ENCODE measurements at places on chromosomes 3 and 15.

DNA sequence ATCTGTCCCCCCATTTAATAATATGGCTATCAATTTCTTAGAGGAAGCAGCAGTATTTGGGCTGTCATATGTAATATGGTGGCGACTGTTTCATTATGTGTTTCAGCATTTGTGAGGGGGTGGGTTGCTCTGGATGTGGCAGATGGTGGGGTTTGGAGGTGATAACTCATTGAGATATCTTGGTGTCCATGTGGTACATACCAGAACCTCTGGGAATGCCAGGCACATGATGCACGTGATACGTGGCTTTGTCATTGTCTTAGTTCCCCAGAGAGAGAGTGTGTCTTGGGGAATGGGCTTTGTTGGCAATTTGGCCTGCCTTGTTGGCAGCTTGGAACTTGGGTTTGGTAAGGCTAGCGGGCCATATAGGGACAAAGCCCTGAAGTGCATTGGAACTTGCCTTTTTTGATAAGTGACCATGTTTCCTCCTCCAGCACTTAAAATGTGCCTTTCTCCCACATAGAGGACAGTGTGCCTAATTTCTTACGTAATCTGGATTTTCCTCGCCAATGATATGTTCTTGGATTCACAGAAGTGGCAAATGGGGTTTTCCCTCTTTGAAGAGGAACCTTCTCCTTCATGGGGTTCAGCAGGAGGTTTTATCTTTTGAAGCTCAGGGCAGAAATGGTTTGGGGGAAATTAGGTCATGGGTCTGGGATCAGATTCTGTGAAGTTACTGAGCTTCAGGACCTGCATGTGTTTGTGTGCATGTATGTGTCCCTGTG is 79.5 kb downstream of the DNASE1L3 start:
- DNase-seq = no peak

DNA sequence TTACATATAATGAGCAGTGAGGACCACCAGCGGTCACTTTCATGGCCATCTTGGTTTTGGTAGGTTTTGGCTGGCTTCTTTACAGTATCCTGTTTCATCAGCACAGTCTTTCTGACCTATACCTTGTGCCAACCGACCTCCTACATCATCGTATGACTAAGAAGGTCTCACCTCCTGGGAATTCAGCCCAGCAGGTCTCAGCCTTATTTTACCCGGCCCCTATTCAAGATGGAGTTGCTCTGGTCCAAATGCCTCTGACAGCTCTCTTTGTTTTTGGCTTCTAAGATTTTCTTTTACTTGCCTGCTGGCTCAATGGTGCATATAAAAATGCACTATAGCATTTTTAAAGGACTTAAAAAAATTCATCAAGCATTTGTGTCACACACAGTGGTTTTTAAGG is 3.2 kb upstream of the MME start:
- no peak for DNase-seq

GRCh38 chr15:57509126-57509525 is 82.6 kb upstream of the MYZAP start:
- no peak for DNase-seq

GRCh38 chr3:12193485-12194165 is 34.9 kb upstream of the TIMP4 start:
- DNase-seq = no peak

- DNase-seq = no peak
These were observed 279.8 kb downstream of the ROBO2 start for GRCh38 chr3:77319711-77320110.

DNA sequence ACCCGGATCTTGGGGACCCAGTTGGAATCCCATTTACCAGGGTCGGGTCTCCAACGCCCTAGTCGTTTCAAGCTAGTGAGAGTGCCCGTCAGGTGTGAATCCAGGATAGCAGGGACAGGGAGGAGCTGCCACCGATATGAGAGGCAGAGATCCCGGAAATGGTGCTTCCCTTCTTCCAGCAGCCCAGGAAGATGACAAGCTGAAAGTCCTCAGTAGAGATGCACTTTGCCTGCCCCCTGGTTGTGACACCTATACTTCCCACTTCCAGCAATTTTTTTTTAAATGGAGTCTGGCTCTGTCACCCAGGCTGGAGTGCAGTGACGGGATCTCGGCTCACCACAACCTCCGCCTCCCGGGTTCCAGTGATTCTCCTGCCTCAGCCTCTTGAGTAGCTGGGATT is 503.0 kb downstream of the NTRK3 start:
- no peak for DNase-seq

DNA sequence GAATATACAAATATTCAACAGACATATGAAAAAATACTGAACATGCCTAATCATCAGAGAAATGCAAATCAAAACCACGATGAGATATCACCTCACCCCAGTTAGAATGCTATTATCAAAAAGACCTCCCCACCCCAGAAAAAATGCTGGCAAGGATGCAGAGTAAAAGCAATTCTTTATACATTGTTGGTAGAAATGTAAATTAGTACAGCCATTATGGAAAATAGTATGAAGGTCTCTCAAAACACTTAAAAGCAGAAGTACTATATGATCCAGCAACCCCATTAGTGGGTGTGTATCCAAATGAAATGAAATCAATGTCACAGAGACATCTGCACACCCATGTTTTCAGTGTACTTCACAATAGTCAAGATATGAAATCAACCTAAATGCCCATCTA is 308.7 kb downstream of the CHST2 start:
- DNase-seq = no peak

DNA sequence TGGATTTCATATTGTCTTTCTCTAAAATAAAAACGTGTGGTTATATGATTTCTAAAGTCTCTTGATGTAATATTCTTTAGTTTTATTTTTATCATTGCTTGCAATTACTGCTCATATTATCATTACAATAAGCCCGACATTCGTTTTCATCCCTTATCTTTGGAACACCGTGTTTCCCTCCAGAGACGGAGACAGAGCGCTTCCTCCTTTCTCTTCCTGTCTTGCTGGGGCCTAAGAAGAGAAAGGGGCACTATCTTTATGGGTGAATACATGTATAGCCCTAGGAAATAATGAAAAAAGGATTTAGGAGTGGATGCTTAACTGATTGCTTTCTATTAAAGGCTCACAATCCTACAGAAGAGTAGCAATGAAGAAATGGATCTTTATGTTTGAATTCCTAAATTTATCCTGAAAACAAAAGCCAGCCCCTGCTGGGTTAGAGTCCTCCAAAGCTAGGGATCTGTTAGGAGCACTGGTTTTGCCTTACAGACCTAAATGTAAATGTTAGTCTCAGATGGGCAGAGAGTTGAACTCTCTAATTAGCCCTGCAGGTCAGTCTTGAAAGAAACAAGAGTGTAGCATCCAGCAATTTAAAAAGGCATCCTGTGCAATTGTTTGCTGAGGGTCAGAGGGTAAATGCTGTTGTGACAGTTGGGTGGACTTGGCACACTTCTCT is 145.1 kb downstream of the TP63 start:
- no peak for DNase-seq

DNA sequence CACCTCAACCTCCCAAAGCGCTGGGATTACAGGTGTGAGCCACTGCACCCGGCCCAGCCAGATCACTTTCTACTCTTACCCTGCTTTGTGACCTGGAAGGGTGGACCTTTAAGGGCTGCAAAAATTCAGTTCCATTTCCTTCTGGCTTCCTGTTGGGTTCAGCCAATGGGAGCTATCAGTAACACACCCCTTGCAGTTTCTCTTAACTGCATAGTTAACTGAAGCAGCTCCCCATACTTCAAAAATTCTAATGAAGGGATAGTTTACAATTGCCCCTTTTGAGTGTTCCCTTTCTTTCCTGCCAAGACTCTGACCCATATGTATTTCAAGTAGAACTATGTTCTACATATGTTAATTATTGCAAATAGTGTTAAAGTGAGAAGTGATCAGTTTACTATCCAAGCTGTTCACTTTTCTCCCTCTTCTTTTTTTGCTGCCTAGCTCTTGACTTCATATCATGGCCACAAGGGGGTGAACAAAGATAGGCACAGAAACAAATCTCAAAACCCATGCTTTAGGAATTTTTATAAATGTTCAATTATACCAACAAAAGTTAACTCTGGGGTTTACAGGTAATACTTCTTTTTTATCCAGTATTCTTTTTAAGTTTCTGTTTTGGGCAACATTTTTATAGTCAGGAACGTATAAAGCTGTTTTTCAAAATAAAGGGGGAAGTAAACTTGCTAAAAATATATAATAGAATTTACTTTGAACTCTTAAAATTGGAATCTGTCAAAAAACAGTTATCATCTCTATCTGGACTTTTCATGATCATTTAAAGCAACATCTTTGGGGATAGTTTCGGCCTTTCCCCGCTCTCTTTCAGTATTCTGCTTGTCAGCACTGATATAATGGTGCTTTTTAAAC is 8.1 kb downstream of the PGBD4 start:
- no peak for DNase-seq

GRCh38 chr3:115099986-115100571 is 47.0 kb downstream of the ZBTB20 start:
- no peak for DNase-seq

DNA sequence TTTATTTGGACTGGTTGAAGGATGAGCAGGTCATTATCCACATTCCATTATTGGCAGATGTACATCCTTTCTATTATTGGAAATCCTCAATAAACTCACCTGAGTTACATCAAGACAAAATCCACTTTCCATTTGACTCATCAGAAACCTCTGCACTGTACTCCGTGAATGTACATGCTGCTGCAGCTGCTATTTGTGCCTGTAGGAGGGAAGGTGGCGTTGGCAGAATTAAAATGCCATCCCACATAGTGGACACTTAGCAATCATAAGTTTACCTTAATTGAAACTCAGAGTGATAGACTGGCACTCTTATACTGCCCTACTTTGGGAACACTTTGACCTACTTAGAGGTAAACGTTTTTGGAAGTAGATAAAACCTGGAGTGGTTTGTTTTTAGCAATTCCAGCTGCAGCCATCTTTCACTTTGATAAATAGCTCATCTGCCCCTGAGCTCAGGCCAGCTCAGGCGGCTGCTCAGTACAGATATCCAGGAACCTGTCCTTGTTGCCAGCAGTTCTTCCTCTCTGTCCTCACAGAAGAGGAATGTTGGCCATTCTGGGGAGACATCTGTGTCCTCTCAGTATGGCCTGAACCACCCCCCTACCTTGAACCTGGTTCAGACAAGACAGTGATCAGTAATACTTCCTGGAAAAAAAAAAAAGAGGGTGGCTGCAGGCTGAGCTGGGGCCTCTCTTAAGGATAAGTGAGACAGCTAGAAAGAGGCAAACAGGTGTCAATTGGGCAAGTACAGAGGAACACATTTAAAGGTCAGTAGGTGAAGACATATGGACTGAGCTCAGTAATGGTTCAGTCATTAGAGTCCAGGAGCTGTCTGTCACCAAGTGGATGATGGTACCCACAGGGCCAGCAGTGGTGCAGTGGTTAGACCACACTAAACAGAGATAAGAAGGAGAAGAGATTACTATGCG is 153.4 kb upstream of the UMPS start:
- no peak for DNase-seq

- no peak for DNase-seq
These were observed 1.4 kb downstream of the POLG start for GRCh38 chr15:89333011-89333860.

- DNase-seq = no peak
These were observed 16.9 kb downstream of the ANPEP start for GRCh38 chr15:89797678-89798201.

DNA sequence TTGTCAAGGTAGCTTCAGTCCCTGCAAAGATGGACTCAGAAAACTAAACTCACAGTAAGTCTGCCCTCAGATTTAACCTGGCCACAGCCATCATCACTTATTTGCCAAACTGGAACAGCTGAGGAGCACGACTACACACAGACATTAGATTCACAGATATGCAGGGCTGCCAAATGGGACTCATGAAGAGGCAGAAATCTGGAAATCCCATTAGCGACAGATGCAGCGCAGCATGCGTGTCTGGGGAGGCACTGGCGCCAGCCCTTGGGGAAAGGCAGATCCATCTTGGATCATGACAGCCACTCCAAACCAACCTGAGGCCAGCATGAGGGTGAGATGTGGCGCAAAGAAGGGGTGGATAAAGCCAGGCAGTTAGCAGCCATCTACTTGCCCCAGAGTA is 160.7 kb upstream of the TSC22D2 start:
- no peak for DNase-seq

GRCh38 chr3:138781012-138781470 is 53.7 kb downstream of the PIK3CB start:
- no peak for DNase-seq

DNA sequence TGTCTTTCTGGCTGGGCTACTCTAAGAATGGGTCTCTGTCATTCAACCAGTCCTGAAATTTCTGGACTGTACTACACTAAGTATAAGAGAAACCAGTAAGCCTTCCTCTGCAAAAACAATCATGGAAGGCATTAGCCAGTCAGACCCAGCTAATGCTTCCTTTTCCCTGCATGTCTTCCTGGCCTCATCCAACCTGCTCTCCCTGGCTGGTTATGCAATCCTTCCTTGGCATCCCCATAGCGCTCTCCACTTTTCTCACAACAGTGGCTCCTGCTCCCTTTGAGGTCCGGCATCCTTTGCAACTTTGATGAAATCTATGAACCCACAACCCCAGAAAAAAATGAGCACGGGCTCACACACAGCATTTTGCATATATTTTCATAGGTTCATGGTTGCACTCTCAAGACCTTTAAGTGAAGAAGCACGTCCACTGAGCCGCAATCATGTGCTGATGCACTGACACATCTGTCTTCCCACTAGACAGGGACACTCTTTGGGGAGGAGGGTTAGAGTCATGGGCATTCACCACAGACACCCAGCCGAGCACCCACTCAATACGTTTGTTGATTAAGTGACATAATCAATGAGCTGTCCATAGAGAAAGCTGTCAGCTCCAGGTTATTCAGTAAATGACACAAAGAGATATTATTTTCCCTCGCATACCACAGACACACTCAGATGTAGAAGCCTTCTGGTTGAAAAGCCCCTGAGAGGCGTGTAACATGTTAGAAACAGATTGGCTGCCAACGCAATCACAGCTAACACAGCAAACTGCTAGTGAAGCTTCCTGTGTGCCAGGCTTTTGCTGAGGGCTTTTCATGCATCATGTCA is 66.7 kb downstream of the PLD1 start:
- DNase-seq = no peak

GRCh38 chr3:137962251-137962650 is 47.7 kb upstream of the CLDN18 start:
- DNase-seq = no peak

DNA sequence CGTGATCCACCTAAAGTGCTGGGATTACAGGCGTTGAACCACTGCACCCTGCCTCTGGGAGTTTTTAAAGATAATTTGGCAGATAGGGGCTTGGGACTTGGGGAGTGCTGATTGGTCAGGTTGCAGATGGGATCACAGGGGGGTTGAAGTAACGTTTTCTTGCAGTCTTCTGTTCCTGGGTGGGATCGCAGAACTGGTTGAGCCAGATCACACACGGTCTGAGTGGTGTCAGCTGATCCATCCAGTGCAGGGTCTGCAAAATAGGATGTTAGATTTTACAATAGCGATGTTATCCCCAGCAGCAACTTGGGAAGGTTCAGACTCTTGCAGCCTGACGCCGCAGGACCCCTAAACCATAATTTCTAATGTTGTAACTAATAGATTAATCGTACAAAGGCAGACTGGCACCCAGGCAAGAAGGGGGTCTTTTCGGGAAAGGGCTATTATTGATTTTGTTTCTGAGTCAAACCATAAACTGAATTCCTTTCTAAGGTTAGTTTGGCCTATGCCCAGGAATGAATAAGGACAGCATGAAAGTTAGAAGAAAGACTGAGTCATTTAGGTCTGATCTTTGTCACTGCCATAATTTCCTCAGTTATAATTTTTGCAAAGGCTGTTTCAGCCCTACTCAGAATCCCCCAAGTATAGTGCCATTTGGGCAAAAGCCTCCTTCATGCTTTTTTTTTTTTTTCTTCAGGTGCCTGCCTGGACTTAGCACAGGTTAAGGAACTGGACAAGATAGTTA is 1.5 kb upstream of the CA12 start:
- no peak for DNase-seq

Measured in stimulated activated CD8-positive, alpha-beta memory T cell treated with anti-CD3 and anti-CD28 coated beads, Interleukin-4, amount 100 ng/mL, for 4 hours (primary cell).